ENCODE measurements at places on chromosomes 4 and X.
A peak's percentile ranks its signal among the peaks of the same experiment; 100 is the strongest.

DNA sequence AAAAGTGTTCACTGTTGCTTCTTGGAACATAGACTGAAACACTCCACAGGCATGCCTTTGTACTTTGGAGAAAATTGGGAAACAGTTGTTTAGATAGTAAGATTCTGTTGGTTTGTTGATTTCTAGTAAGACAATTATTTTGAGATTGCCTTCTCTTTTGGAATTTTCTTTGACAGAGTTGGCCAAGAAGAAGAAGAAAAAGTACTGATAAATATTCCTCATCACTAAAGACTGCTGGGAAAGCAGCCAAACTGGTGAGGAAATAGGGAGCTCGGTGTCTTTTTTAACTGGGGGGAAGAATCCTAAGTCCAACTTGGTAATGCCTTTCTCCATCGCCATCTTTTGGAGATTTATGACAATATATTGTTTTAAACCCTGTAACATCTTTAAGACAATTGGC lies 370.7 kb downstream of the GPAT3 start:
- no peak for DNase-seq

DNA sequence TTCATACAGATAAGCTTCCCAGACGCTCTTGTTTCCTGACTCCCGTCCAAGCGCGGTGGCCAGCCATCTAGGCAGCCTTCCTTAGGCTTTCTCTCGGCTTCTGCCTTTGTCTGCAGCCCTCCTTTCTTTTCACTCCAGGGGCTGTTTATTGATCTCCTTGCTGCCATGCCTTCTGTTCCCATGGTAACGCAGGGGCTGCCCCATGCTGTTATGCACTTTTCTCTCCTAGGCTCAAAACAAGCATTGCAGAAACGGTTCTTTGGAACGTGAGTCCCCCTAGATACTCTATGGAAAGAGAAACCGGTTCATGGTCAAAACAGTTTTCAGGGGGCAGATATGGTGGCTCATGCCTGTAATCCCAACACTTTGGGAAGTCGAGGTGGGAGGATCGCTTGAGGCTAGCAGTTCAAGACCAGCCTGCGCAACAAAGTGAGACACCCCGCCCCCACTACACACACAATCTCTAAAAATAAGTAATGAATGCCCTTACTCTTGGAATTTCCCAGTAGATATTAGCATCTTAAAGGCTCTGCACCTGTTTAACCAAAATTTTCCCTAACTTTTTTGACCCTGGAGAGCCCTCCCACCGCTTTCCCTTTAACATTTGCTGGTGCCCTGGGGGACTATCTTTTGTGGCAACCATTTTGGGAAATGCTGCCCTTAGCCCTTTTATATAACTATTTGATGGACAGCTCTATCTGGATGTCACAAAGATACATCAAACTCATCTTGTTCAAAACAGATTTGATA lies 53.9 kb upstream of the ZNF157 start:
- no peak for DNase-seq

GRCh38 chr4:76787898-76788297 lies 110.0 kb downstream of the SOWAHB start:
- DNase-seq = no peak

DNA sequence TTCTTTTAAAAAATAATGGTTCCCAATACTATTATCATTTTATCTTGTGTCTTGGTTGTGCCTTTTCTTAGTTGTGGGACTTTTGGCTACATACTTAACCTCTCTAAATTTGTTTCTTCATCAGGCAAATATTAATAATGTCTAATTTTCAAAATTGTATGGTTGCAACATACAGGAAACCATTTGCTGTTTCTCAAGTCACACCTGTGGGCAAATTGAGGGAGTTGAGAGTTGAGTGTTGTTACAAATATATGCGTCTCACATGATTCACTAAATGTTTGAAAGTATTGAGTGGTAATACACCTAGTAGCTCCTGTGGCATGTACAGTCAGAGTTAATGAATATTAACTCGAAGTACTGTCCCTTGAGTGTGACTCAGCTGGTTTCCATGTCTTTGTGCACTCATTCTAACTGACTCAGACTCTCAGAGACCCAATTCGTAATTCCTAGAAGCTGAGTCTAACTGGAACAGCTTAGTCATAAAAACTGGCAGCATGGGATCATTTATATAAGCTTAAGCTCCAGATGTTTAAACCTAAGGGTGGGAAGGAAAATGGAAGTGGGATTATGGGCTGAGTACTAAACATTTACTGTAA lies 802.4 kb downstream of the TRIML1 start:
- no peak for DNase-seq

DNA sequence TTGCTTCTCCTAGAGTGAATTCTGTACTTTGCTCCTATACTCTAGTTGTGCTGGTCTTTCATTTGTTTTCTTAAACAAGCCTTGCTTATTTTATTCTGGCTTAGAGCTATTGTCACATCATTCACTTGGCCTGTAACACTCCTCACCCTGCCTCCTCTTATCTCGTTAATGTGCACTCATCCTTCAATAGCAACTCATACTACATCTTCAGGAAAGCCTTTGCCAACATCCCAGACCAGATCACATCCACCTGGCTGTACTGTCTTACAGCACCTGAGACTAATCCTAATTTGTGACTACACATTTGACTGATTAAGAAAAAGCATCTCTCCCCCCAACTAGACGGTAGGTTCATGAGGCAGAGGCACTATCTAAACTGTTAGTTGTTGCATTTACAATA lies 80.8 kb downstream of the SLC7A11 start:
- DNase-seq = no peak

DNA sequence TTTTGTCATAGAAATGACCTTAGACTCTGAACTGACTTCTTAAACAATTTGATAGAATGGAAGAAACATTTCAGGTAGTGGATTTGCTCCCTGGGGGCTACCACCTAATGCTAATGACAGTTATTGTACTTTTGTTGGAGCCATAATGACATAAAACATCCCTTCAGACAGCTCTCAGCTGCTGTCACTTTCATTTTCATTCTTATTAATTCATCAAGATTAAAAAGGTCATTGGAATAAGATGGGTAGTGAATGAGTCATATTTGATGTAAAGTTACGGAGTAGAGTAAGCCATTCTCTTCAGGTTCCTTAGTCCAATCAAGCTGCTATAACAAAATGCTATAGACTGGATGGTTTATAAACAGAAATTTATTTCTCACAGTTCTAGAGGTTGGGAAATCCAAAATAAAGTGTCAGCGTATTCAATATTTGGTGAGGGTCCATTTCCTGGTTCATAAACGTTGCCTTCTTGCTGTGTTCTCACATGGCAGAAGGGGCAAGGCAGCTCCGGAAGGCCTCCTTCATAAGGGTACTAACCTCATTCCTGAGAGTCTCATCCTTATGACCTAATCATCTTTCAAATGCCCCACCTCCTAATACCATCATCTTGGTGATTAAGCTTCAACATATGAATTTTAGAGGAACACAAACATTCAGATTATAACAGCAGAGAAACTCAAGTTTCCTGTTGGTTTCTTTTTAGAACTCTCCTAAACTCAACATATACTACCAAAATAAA lies 268.5 kb downstream of the ARAP2 start:
- DNase-seq = no peak

GRCh38 chrX:71070531-71070930 lies 2.4 kb upstream of the SNX12 start:
- no peak for DNase-seq

DNA sequence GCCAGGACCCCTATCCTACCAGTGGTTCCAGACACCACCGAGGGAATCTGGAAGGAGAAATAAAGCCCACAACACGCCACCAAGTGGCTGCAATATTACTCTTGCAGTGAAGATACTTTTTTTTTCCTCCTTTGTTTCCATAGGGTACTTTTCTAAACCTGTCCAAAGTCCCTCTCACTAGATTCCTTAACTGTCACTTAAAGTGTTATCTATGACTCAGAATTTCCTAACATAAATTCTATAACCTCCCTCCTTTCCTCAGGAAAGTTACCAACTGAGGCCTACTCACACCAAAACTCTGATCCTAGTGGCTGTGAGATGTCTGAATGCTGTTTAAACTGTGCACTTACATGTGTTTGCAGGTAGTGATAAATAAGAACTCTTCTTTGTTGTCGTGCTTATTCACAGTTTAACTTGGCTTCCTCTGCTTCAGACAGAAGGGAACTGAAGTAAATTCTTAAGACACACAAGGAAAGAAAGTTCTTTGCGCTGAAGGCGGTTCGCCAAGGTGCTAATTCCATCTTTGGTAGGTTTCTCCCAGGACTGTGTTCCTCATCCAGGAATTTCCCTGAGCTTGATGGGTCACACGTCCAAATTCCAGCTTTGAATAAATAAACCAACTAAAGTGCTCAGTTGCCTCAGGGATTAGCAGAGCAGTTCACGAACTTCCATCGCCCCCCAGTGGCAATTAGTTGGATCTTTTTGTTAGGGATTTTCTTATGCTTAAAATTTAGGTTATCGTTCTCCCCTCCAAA lies 10.7 kb upstream of the HCCS start:
- peak; percentile 53 for DNase-seq

- DNase-seq = no peak
Measured at GRCh38 chr4:55318175-55319129, 27.6 kb upstream of the SRD5A3 start.

DNA sequence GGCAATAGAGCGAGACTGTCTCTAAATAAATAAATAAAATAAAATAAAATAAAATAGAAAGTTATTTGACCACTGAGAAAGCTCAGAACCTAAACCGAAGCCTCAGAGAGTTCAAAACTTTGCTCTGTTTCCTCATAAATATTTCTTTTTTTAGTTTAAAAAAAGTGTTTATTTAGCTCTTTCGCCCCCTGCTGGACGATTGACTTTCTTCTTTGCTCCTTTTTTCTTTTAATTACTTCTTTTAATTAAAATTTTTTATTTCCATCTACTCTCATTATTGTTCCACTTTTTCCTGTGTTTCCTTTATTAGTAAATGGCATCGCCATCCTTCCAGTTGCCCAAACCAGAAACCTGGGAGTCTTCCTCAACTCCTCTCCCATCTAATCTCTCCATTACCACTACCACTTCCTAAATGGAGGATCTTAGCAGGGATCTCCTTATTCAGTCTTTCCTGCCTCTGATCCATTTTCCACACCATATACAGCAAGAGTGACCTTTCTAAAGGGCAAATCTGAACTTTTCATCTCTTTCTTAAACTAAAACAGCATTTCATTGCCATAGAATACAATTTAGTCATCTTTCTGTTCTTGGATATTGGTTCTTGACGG lies 728 bp upstream of the IL13RA2 start:
- peak; percentile 22 for DNase-seq

DNA sequence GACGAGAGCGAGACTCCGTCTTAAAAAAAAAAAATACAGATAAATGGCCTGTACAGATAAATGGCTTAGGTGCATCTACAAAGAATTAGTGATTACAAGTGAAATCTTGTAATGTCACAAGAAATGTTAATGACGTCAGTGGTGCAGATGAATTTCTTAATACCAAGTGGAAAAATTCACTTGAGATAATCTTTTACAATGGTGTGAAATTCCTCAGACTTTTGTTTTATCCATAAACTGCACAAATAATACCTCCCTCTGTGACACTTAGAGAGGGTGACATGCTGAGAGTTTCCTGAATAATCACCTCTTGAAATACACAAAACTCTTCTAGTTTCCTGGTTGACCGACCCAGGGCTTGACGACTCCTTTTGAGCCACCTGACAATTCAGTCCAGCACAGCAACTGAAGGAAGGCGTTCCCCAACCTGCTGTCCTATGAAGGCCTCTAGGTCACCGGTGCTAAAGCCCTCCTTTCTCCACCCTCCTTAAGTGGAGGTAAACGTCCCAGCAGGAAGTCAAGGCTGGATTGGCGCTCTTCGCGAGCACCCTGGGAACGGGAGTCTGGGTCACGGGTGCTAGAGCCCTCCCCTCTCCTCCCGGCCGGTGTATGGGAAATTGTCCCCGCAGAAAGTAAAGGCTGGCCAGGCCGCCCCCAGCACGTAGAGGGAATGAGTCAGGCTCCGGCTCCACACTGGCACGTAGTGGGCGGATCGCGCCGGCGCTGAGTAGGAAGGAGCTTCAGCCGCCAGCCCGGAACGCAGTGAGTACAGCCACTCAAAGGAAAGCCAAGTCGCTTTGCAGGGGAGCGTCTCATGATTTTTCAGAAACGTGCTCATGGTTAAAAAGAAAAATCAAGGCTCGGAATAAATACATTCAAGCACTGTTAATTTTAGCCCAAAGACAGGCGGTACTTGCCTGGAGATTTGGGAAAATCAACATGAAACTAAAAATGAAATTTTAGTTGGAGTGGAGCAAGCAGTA lies at the start of gene TMEM144:
TMEM144 (plus strand) TSS at position 662 of the 983 bp plus-strand sequence. CDS start 2,182 bp downstream, outside the sequence.
- DNase-seq = peak; percentile 94

- DNase-seq = no peak
Measured at GRCh38 chr4:155526452-155527169, 140.0 kb upstream of the GUCY1A1 start.

DNA sequence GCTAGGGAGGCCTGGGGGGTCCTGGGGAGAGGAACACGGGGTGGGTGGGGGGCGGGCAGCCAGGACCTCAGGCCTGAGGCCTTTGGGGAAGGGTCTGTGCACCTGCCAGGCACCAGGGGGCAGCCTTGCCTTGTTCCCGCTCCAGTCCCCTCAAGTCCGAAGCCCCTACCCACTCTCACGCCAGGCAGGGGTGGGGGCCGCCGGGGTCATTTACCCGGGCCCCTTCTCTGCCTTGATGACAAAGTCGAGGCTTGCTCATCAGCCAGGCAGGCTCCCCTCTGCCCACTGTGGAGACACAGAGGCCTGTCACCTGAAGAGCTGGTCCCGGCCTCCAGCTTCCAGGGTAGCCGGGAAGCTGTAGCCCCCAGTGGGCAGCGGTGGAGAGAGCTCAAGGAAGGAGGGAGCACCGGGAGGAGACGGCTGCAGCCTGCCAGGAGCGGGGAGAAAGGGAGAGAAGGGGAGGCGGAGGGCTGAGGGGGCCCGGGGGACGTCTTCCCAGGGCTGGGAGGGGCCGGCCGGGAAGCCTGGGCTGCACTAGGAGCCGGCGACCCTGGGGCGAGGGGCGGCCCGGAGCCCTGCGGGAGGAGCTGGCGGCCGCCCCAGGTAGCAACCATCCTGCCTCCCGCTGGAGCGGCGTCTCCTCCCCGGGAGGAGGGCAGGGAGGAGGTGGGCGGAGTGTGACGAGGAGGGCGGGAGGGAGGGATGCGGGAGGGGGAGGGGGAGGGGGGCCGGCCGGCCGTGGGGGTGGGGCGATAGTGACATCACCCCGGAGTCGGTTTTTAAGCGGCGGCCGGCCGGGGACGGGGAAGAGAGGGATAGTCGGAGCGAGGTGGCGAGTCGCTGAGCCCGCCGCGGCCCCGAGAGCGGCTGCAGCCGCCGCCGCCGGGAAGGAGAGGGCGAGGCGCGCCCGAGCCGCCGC lies at the start of gene SLC6A8:
SLC6A8 (plus strand) TSS at position 806 of the 919 bp plus-strand sequence. CDS start 649 bp downstream, outside the sequence.
- DNase-seq = peak; percentile 73

DNA sequence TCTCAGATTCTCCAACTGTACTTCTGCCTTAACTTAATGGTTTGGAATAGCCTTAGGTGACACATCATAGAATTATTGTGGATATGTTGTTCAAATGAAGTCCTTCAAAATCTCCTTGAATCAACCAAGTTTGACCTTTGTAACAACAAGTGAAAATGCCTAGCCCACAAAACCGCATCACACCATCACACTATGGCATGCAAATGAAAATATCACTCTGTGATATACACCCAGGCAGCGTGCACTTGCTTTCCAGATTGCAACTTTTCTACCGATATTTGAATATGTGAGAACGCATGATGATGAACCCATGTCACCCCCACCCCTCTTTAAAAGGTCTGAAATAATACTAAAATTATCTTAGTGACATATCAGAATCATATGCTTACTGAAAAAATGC lies 656.7 kb downstream of the GABRG1 start:
- no peak for DNase-seq
